ENCODE measurements at places on chromosomes 16 and 17.
A peak's percentile ranks its signal among the peaks of the same experiment; 100 is the strongest.

DNA sequence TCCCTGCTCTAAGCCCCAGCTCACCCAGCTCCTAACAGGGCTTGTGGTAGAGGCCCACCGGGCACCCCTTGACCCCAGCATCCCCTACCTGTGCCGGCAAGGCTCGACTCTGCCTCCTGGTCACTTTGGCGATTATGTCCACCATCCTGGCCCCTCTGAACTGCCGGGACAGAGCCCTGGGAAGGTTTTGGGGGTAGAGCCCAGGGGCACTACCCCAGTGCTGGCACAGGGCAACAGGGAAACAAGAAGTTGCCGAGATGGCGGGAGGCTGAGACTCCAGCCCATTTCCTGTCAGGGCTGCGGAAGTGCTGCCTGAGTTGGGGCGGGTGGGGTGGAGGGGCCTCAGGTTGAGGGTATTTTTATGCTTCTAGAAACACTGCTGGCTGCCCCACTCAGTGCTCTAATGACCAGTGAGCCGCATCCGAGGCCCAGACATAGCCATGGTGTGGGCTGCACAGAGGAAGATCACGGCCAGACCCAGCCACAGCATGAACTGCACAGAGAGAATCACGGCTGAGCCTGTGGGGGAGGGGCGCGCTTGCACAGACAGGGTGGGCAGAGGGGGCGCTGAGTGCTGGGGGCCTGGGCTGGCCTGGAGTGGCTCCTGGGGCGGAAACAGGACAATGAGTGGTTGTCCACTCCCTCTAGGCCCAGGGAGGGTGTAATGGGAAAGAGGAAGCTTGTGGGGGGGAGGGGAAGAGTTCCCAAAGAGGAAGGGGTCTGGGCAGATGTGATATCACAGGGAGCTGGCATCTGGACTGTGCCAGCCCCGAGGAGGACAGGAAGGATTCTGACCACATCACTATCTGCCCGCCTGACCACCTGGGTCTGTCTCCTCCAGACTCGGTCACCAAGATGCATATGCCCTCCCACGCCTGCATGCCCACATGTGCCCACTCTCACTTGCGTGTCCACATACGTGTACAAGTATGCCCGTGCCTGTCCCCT, 22.3 kb downstream of the ARHGAP27 start:
- no peak for DNase-seq

DNA sequence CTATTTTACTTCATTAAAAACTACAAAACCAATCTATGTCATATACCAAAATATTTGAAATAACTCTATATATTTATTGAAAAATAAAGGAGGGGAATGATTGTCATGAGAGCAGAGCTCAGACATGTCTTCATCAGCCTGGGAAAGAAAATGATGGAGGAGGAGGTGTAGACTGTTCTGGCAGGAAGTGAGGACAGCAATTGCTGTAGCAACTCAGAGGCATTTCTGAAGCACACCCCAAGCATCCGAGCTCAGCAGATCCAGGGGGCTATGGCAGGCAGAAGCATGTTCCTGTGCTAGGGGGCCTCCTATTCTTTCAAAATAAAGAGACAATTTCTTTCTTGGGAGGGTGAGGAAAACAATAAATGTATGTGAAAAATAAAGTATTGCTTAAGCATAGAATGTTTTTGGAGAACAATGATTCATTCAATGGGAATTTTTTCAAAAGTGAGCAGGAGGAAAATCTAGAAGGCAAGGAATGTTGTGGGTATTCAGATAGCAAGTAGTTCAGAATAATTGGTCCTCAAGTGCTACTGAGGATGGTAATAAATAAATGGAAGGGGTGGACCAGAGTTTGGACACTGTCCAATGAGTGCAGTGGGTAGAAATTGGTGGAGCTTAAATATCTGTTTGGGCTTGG, 383.4 kb downstream of the CDH11 start:
- peak; percentile 45 for DNase-seq

GRCh38 chr17:62822080-62822904, 14.2 kb upstream of the MARCHF10 start:
- DNase-seq, result peak; percentile 21

GRCh38 chr17:74339537-74340195, 13.6 kb downstream of the KIF19 start:
- no peak for DNase-seq

GRCh38 chr17:17414341-17414805, 62.4 kb upstream of the MED9 start:
- peak; percentile 75 for DNase-seq

DNA sequence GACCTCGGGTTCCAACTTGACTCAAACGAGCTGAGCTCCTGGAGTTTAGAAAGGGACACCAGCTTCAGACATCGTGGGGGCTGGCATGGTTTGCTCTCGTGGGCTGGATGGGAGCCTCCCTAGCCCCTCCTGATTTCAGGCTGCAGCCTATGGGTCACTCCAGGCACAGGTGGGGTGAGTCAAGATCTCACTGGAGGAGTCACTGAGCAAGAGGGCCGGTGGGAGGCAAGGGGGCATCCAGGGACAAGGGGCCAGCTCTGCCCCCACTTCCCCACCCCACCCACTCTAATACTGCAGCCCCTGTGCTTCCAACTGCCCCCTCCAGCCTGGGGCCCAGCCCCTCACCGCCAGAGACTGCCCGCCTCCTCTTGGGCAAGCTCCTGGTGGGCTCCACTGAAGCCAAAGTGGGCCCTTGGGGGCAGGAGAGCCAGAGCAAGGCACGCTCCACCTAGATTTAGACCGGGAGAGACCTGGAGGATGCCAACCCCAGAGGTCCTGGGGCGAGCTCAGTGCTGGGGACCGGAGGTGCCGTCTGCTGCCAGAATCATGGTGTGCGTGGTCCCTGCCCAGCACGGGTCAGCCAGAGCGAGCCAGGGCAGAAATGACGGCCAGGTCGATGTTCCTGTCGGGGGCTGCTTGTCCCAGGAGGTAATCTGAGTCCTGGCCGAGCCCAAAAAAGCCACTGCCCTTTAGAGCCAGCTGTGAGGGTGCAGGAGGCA, 6.4 kb downstream of the SLC16A3 start:
- DNase-seq, result no peak

- peak; percentile 36 for DNase-seq
These were observed 15.4 kb upstream of the KATNB1 start for GRCh38 chr16:57720142-57720575.

- DNase-seq, result no peak
These were observed 40.6 kb downstream of the STH start for GRCh38 chr17:46039592-46040186.

DNA sequence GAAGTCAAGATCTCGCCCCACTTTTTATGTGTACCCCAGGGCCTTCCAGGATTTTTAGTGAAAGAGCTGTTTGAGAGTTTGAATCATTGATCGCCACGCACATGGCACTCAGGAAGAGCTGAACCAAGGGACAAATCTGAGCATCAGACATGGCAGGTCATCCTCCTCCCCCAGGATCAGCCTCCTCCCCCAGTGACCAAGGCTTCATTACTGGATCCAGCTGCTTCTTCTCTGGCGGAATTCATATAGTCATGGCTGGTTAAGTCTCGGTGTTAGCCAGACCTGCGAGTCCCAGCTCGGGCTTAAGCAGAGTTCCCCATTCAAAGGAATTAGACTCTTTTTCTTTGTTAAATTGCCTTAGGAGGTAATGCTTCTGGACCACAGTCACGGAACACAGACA, 32.5 kb downstream of the CDRT4 start:
- no peak for DNase-seq

- peak; percentile 83 for DNase-seq
These were observed 1.4 kb downstream of the MEIOB start for GRCh38 chr16:1870365-1871082.

GRCh38 chr16:75065149-75065505, 51.5 kb downstream of the LDHD start:
- no peak for DNase-seq

- no peak for DNase-seq
These were observed 184.2 kb downstream of the KCNJ2 start for GRCh38 chr17:70353408-70354092.

DNA sequence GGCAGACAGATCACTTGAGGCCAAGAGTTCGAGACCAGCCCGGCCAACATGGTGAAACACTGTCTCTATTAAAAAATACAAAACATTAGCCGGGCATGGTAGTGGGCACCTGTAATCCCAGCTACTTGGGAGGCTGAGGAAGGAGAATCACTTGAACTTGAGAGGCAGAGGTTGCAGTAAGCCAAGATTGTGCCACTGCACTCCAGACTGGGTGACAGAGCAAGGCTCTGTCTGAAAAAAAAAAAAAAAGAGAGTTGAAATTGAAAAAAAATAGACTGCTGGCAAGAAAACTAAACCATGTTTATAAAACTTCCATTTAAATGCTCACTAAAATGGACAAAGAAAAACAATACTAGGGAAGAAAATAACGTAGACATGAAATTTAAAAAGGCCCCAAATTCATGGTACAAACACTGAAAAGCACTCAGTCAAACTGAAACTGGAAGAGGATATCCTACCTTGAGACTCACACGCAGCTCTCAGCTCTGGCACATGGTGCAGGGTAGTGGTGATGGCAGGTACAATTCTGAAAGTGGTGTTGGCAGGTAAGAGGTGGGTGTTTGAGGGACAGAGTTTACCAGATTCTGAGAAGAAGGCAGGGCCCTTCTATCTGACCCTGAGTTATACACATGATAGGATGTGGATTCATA, 19.3 kb downstream of the CNTROB start:
- no peak for DNase-seq

- DNase-seq, result no peak
These were observed 35.7 kb downstream of the GNAO1 start for GRCh38 chr16:56226845-56227525.

DNA sequence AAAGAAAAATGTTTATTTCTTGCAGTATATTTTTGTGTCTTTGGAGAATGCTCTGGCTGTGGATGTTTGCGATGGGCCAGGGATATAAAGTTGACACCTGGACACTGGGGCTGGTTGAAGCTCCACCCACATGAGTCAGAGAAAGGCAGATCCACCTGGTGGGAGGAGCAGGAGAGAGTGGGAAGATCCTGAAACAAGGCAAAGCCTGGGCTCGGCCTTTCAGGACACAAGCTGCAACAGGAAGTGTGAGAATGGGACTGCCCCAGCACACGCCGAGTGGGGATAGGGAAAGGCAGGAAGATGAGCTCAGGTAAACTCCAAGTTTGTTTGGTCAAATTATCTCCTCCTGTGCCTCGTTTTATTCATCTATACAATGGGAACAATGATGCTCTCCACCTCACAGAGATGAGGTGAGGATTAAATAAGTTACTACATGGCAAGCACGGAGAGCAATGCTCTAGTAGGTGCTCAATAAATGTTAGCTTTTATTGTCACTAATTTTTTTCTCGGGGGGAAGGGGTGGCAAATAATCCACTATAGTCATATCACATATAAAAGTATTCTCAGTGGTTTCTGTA, 21.4 kb upstream of the PITPNM3 start:
- no peak for DNase-seq

DNA sequence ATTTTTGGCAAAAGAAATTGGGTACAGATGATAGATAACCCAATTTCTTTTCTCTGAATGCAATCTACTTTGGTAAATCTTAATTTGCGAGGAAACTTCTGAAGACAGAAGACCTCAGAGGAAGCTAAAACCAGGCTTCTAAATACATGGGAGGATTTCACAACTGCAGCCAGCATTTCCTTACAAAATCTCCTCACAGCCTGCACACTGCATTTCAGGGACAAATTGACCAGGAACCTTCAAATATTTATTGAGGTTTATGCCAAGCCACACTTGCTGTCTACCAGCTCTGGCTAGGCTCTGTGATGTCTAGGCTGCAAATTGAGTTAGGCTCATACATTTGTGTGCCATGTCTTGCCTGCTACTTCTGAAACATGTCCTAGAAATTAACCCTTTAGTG, 167.3 kb upstream of the CDH5 start:
- DNase-seq, result peak; percentile 52

DNA sequence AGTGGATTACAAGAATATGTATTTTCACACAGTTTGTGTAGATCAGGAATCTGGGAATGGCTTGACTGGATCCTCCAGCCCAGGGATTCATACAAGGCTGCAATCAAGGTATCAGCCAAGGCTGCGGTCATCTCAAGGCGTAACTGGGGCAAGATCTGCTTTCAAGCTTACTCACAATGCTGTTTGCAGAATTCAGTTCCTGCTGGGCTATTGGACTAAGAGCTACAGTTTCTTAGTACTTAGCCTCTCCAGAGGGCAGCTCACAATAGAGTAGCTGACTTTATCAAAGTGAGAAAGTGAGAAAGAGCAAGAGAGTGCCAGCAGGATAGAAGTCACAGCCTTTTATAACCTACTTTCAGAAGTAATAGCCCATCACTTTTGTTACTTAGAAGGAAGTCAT, 211.0 kb downstream of the MAP2K6 start:
- no peak for DNase-seq
